GM12878 (cell line): ENCODE measurements at places on chromosomes 1 and 21. TPM values are rescaled to one million over a fixed set of nuclear protein-coding genes. Genes with fewer than 3 reads are reported as not detected.

GRCh38 chr1:234868296-234869147 is 258.5 kb upstream of the IRF2BP2 start:
- no peak for DNase-seq

GRCh38 chr1:3504822-3505153 is 50.3 kb downstream of the ARHGEF16 start:
- DNase-seq: no peak

GRCh38 chr1:88740784-88741183 is 56.7 kb downstream of the PKN2 start:
- DNase-seq: no peak

GRCh38 chr1:214899908-214900460 is 182.6 kb upstream of the KCNK2 start:
- no peak for DNase-seq

The TFAP2E gene
- total RNA-seq: 0.85 and 0.93 TPM in 2 replicates

The PGBD5 gene
- 0.03 TPM in 1 of 2 replicates, not detected in the other for total RNA-seq

The PRKAA2 gene
- not detected in 2 replicates for total RNA-seq

GRCh38 chr1:230896779-230897178 is 28.5 kb upstream of the C1orf198 start:
- no peak for DNase-seq

- no peak for DNase-seq
These were observed 26.7 kb upstream of the A3GALT2 start for GRCh38 chr1:33347650-33347992.

The PLA2G5 gene
- total RNA-seq: not detected in 2 replicates

GRCh38 chr1:87951852-87952251 is 623.2 kb downstream of the LMO4 start:
- DNase-seq: no peak

DNA sequence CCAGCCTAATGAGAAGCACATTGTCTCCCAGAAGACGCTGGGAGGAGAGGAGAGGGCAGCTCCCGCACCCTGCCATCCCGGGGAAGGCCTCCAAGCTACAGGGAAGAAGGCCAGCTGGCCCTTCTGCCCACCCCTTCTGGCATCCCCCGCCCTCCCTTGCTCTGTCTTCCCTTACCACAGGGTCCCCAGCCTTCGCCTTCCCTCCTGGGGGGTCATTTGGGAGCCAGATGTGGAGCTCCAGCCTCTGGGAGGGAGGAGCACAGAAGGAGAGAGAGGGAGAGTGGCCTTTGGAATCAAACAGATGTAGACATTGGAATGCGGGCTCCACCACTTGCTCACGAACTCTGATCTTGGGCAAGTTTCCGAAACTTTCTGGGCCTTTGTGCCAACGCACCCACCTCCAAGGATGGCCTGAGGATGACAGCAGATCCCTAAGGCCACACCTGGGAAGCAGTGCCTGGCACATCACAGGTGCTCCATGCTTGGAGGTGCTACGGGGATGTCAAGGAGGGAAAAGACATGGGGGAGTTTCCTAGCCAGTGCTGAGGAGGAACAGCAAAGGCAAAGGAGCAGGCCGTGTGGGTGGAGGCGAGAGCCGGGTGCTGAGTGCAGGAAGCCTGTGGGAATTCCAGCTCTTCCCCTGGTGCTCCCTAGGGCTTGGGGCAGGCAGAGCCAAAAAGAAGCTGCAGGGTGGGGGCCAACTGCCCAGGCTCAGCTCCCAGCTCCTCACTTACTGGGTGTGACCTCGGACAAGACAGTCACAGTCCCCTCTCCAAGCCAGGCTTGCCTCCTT is 23.1 kb upstream of the RSPO1 start:
- DNase-seq: no peak

The SPRR2G gene
- not detected in 2 replicates for total RNA-seq

The TRIM67 gene
- total RNA-seq: not detected in 2 replicates

The MT1HL1 gene
- total RNA-seq: not detected in 2 replicates

GRCh38 chr21:30257773-30258172 is 25.0 kb downstream of the KRTAP24-1 start:
- no peak for DNase-seq

The HSD3B1 gene
- not detected in 2 replicates for total RNA-seq

The CCDC185 gene
- total RNA-seq: not detected in 2 replicates

The MAP1LC3C gene
- total RNA-seq: not detected in 2 replicates

- no peak for DNase-seq
These were observed 78.4 kb upstream of the RGS21 start for GRCh38 chr1:192238421-192238820.

- DNase-seq: no peak
These were observed 53.4 kb downstream of the UBR4 start for GRCh38 chr1:19156676-19157075.

The LEFTY2 gene
- not detected in 2 replicates for total RNA-seq

DNA sequence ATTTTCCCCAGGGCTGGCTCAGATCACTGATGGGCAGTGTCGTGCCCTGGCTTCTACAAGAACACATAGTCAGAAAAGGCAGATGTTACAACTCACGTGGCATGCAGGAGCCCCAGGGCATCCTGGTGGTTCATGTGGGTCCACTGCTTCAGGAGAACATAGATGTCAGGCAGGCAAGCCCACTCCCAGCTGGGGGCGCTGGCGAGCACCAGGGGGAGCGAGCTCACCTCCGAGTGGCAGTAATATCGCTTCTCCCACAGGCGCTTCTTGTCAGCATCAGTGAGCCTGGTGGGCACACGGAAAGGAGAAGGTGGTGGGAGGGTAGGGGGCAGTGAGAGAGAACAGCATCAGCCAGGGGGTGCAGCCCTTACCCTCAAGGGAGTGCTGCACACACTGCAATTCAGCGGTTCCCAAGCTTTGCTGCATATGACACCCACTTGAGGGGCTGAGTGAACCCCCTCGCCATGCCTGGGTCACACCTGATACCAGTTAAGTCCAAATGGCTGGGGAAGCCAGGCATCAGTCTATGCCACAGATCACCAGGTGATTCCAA is 34.3 kb upstream of the PPP1R15B start:
- DNase-seq: no peak

DNA sequence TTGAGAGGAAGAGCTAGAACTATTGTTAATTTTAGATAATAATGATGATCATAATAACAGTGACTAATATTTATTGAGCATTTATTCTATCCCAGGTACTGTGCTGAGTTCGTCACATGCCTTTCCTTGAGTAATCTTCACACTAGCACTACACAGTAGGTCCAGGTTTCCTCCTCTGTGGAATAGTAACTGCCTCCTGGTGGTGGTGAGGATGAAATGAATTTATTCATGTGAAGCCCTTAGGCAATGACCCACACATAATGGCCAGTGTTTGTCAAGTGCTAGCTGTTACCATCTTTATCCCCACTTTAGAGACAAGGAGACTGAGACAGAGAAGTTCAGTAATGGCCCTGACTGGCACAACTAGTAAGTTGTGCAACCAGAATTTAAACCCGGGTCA is 5.9 kb downstream of the NIPAL3 start:
- DNase-seq: no peak

GRCh38 chr1:245488346-245489129 is 333.8 kb downstream of the KIF26B start:
- DNase-seq: no peak

The S100A7 gene
- total RNA-seq: not detected in 2 replicates

The TMOD4 gene
- total RNA-seq: 1.2 TPM in 1 of 2 replicates, not detected in the other

DNA sequence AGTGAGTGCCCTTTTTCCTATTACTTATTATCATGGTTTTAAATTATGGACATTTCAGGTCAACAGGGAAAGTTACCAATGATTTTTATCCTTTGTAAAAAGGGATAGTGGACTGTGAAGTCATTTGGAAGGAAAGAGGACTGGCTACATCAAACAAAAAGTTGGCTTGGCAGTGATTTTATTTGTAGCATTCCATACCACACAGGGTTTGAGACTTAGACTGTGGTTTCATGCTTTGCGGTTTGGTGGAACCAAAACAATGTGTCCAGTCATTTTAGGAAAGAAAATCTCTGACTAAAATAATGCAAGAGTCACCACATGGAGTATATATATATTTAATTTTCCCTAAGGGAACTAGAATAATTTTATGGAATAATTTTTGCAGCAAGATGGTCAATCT is 239.5 kb downstream of the HMCN1 start:
- DNase-seq: no peak

The CHIA gene
- total RNA-seq: not detected in 2 replicates

The FAM151A gene
- 0.13 TPM in 1 of 2 replicates, not detected in the other for total RNA-seq

The MAN1C1 gene
- total RNA-seq: 0.19 and 0.21 TPM in 2 replicates

DNA sequence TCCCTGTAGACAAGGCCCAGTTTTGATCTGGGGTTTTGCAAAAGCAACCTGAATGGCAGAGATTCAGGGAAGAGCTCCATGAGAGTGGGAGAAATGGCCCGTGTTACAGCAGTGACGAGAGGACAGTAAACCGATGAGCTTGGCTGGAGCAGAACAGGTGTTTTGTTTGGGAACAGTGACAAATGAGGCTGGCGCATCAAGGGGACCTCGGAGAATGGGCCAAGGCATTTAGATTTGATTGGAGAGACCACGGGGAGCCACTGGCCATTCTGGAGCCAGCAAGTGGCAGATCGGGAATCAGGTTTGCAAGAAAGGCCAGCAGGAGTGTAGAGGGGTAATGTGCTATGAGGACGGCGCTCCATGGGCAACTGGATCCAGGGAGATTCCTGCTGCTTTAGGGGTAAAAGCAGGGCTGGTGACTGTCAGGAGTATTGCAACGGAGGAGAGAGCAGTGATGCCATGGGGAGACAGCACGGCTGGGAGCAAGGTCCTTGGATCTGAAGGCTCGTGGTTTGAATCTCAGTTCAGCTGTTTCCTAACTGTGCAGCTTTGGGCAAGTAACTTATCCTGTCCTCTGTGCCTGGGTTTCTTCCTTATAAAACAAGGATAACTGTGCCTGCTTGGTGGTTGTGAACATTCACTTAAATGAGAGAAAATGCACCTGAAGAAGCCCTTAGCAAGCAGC is 9.9 kb upstream of the KLHDC7A start:
- DNase-seq: no peak

The KRTAP10-2 gene
- total RNA-seq: not detected in 2 replicates

DNA sequence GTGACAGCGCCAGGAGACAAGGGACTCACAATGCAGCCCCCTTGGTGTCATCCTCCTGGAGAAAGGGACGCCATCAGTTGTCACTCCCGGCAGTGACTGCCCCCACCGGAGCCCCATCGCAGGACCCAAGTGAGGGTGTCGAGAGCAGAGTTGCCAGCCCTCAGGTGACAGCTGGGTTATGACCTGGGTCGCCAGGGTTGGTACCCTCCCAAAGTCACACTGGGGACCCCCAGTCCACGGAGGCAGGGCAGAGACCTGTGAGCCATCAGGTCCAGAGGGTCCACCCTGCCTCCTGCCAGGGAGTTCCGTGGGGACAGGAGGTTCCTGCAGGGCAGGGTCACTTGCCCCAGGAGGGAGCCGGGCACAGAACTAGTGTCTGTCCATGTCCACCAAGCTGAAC is 78.2 kb upstream of the IFFO2 start:
- no peak for DNase-seq

The TMEM269 gene
- total RNA-seq: 0.13 and 0.18 TPM in 2 replicates

DNA sequence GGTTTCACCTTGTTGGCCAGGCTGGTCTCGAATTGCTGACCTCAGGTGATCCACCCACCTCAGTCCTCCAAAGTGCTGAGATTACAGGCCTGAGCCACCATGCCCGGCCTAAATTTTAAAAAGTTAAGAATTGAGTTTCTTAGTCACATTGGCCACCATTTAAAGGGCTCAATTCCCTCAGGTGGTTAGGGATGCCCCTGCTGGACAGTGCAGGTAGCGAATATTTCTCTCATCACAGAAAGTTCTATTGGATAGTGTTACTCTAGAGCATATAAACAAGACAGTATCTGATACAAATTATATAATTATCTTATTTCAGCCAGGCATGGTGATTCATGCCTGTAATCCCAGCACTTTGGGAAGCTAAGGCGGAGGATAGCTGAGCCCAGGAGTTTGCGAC is 320.2 kb downstream of the ZP4 start:
- no peak for DNase-seq

The CENPF gene
- 73.1 and 85.0 TPM in 2 replicates for total RNA-seq

DNA sequence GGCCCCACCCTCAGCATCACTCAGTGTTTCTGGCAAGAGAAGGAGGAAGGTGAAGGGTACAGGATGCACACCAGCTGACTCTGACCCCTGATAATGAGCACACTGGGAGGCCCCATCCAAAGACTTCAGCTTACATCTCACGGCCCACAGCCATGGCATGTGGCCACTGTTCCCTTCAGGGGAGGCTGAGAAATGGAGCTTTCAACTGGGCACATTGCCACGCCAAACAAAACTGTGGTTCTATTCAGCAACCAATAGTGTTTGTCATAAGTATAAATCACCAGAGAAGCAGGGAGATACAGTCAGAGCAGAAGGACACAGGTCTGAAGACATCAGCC is 12.7 kb upstream of the TRAF3IP3 start:
- DNase-seq: no peak
